Transverse colon (tissue), 4 donors: ENCODE measurements at places on chromosomes 3 and 15. TPM values are rescaled to one million over a fixed set of nuclear protein-coding genes. Genes with fewer than 3 reads are reported as not detected.

The OR5K2 gene
- total RNA-seq: not detected

The LTK gene
- 0.40 TPM for total RNA-seq

The C15orf62 gene
- 0.32 TPM for total RNA-seq

The CTXN2 gene
- not detected for total RNA-seq

The SLC27A2 gene
- total RNA-seq: 33.2 TPM

DNA sequence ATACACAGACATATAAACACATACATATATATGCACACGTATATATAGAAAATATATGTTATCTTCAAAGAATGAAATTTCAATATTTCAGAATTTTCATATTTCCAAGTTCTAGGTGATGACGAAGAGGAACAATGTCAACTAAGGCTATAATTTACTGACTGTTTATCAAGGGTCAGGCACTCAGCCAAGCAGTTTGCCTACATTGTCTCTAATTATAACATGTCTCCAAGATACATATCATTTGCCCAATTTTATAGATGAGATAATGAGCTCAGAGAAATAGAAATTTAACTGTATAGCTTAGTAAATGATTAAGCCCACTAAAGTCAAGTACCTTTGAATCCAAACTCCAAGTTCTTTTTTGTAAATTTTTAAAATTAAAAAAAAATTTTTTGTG lies 99.9 kb upstream of the PLSCR4 start:
- DNase-seq: peak; percentile 41

- no peak for DNase-seq
Measured at GRCh38 chr15:64691896-64692565, 83.4 kb downstream of the RBPMS2 start.

DNA sequence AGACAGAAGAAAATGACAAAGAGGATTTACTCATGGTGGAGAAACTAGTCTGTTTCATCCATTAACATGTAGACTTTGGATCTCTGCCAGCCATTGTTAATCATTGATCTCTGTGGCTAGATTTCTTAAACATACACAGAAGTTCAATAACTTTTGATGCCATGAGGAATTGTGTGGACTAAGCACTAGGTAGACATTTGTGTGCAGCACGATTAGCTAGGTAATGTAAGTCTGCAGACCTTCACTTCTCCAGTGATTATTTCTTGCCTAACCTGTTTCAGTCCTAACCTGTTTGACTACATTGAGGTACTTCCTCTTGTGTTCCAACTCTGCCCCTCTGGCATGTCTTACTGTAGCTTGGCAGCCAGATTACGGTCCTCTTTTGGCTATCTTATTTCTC lies 928.5 kb upstream of the ROBO1 start:
- no peak for DNase-seq

DNA sequence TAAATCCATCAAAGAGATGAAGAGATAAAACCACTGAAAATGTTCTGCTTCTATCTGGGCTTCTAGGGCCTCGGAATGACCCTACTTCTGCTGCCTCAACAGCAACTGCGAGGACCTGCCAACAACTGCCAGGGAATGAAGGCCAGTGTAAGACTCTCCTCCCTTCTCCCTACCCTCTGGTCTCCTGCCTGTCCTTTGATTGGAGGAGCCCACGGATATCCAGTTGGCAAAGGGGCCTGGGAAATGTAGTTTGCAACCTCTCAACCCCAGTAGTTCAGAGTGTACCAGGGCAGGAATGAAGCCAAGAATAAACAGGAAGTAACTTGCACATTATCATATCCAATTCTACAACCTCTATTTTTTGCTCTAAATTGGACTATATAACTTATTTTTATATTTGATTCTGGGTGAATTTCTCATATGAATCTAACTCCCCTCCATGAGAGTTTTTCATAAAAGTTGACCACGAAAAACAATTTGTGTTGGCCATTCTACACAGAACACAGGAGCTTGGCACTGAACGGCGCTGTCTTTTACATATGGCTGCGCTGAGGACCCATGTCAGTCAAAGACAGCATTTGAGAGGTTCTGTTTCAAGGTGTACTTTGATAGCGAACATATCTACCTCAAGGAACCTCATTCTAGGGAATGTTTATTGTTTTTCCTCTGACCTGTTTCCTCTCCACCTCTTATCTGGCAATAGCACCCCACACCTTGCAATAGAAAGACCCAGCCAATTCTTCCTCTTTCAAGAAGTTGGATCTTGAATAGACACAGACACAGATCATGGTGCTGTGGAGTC lies 91.1 kb upstream of the RNF7 start:
- peak; percentile 50 for DNase-seq

DNA sequence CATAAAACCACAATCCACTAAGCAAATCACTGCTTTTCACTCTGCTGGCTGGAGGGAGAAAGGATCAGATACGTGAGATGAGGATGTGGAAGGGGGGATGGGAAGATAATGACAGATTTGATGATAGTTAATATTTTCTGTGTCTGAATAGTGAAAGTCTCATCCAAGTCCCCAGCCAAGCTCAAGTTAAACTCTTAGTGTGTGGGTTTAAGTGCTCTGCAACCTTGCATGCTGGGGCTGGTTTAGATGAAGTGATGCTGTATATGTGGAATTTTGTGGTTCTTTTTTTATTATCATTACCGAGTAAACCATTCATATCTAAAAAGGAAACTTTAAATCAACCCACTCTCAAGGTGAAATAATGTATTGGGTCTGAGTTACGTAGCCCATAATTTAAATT lies 111.0 kb downstream of the TPRG1 start:
- DNase-seq: no peak

GRCh38 chr3:19173945-19174344 lies 25.6 kb downstream of the KCNH8 start:
- DNase-seq: no peak

DNA sequence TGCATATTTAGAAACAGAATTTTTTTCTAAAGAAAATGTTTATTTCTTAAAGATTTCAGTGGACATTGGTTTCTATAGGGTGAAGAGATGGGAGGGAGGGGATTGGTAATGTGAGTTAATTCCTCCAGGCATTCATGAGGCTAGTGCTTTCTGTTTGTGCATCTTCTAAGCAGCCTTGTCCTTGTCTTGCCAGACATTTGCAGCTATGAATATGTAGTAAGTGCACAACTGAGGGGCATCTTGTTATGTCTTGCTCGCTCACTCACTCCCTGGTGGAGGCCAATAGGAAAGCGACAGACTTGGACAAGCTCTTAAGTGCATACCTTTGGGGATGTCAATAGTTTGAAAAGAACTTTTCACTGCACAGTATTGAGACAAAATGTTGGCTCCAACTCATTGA lies 92.5 kb upstream of the ATP10A start:
- DNase-seq: no peak

- DNase-seq: no peak
Measured at GRCh38 chr15:31340047-31340446, 13.4 kb downstream of the KLF13 start.

DNA sequence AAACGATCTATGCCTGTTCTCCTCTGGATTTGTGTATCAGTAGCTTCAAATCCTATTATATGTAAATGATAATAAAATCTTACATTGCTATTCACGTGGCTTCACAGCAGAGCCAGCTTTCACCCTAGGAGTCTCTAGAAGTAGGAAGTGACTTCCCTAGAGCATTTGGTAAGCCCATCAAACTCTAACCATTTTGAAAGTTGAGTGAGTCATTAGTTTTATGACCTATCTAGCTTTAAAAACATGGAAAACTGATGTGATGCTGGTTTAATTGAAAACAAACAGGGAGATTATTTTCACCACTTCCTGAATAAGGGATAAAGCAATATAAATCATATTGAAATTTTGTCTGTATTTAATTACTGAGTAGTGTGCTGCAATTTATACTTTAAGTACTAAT lies 275.2 kb downstream of the EPHA6 start:
- DNase-seq: no peak

- peak; percentile 48 for DNase-seq
Measured at GRCh38 chr3:150545419-150546225, 674 bp downstream of the SERP1 start.

GRCh38 chr3:150760431-150761200 lies 2.4 kb downstream of the SIAH2 start:
- no peak for DNase-seq

- no peak for DNase-seq
Measured at GRCh38 chr15:74613089-74613952, 2.3 kb upstream of the CLK3 start.

- DNase-seq: peak; percentile 84
Measured at GRCh38 chr3:149657926-149658743, at the start of gene WWTR1. TSS of gene WWTR1 (minus strand) at chr3:149658025. CDS start at chr3:149657306, 719 bp downstream.

DNA sequence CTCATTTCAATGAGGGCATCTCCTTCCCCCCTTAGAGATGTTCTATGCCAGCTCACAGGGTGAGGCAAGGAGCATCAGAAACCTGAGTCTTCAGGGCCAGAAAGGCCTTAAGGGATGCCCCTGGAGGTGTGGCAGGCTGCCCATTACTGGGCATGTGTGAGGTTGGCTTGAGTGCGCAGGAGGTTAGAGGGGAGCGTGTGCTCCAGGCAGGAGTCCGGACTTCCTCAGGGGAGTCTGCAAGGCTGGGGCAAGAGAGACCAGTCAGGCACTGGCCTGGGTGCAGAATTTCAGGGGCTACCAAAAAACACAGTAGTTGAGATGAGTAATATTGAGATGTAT lies 1.9 kb downstream of the LOXL1 start:
- DNase-seq: no peak

DNA sequence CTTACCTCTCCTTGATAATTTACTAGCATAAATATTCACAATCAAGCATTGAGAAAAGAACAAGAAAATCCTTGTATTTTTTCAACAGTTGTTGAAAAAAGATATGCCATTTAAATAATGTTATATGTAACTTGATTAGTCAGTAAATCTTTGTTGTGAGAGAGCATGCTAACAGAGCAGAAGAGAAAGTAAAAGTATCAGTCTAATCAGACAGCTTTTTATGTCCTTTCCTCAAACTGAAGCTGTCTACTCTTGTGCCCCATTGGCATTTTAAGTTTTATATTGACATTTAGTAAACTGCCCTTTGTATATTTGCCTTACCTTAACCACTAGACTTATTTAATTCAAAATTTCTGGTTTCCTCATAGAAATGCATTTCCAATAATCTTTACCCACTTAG lies 668.7 kb downstream of the OTOL1 start:
- DNase-seq: no peak
